CD8-positive, alpha-beta memory T cell (primary cell): ENCODE measurements at places on chromosomes 4 and X. TPM values are rescaled to one million over a fixed set of nuclear protein-coding genes. Genes with fewer than 3 reads are reported as not detected.

GRCh38 chr4:10459305-10459704 is 2.1 kb upstream of the ZNF518B start:
- DNase-seq, result no peak

DNA sequence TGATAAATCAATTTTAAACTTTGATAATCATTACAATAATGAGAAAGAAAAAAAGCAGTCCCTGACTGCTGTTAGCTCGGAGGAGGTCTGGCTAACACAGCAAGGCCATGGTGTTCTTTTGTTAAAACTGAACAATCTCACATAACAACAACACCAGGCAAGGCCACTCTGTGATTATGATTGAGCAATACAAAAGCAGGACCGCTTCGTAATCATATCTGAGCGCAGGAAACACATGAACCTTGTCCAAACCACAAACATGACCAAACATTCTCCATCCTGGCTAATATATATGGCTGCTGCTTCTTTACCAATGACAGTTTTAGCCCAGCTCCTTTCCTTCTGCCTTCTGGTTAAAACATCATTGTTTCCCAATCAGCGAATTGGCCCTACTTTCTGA is 76.8 kb upstream of the DDX53 start:
- DNase-seq, result no peak

GRCh38 chrX:123807835-123808416 is 51.9 kb upstream of the XIAP start:
- no peak for DNase-seq

- DNase-seq, result no peak
These were observed 7.2 kb downstream of the PGAM4 start for GRCh38 chrX:77962068-77962902.

DNA sequence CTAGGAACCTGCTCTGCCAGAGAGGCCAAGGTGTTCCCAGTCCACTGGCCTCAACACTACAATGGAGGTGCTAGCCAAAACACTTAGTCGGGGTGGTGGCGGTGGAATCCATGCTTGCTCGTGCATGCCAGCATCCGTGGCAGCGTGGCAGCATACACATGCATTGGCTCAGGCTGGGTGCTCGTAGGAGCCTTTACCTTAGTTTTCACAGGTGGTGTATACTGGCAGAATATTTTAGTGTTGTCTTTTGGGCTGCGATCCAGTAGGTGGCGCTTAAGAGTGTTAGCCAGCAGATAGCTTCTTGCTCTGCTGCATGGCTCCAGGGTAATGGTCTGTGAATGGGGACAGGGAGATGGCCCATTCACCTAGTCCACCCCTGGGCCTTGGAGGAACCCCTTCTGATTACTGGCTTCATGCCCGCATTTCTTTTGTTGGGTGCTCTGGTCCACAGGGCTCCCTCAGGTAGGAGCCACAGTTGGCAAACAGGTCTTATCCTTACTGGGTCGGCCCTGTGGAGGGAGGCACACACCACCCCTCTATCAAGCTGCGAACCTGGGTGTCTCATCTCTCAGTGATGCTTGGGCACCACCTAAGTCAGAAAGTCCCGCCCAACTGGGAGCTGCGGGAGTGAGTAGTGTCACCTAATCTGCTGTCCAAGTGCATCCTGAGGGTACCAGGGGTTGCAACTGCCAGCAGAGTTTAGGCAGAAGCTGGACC is 40.0 kb downstream of the RIPPLY1 start:
- DNase-seq, result no peak

- peak; percentile 53 for DNase-seq
These were observed 58.6 kb upstream of the PAGE1 start for GRCh38 chrX:49754233-49754857.

GRCh38 chr4:103934178-103934789 is 214.5 kb upstream of the TACR3 start:
- no peak for DNase-seq

GRCh38 chrX:134865682-134866255 is 125.0 kb upstream of the SMIM10 start:
- DNase-seq, result no peak

- DNase-seq, result no peak
These were observed 29.0 kb downstream of the DDX60L start for GRCh38 chr4:168451331-168451730.

GRCh38 chrX:119694601-119695534 is 1.9 kb upstream of the SEPTIN6 start:
- no peak for DNase-seq

DNA sequence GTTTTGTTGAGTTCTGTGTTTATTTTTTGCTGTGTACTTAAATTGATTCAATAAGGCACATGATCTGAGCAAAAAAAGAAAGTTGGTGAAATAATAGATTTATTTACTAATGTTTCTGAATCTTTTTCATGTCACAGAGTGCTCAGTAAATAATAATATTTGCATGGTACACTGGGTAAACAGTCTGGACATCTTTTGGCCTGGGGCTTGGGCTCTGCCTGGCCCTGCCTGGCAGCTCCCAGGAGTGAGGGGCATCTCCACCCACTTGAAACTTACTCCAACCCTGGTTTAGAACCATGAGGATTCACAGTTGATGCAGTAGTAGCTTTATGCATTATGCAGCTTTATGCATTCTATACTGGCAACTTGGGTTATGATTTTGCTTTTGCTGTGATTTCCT is 124.2 kb upstream of the SLC4A4 start:
- no peak for DNase-seq

DNA sequence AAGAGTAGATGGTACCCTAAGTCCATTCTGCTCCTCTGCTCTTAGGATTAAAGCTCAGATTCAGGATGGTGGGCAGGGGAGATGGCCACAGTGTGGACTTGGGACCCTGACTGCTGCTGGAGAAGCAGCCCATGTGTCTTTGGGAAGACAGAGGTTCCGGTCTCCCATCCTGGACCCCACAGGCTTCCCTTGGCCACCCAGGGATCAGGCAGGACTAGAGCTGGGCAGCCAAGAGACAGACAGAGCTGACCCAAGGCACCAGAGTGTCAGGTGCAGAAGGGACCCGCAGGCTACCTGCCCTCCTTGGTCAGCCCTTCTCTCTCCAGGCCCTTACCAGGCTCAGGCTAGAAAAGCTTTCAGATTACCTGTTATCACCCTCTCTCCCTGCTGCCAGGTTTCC is 25.7 kb upstream of the SHROOM4 start:
- no peak for DNase-seq

DNA sequence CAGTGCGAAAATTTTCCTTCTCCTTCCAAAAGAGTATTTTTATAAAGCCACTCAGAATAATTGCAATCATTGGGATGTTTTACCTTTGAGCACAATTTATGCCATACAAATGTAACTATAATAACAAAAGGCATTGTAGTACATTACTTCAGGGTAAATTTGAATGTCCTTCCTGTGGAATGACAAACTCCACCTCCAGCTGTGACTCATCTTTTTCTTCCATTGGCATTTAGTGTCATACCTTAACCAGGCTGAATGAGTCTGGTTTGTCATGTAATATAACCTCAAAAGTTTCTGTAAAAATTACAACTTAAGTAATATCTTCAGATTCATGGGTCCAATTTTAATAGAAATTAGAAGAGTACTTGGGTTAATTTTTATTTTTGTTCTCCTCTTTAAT is 93.3 kb downstream of the TMEM47 start:
- DNase-seq, result no peak

- no peak for DNase-seq
These were observed 127.3 kb downstream of the PHKA2 start for GRCh38 chrX:18856645-18856997.

DNA sequence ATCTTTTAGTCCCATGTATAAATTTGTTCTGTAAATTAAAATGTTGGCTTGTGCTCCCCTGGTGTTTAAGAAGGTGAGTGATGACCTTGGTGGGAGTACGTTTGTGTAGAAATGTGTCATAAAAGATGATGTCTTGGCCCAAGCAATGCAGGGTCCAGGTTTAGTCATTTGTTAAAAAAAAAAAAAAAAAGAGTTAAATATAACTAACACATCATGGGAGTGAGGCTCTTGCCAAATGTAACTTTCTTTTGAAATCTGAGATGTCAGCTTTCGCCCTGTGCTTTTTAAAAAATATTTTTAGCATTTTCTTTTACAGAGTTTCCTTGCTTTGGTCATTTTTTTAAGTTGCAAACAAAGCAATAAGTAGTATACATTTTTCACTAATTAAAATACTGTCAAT is 135.6 kb downstream of the FBXO8 start:
- DNase-seq, result no peak

DNA sequence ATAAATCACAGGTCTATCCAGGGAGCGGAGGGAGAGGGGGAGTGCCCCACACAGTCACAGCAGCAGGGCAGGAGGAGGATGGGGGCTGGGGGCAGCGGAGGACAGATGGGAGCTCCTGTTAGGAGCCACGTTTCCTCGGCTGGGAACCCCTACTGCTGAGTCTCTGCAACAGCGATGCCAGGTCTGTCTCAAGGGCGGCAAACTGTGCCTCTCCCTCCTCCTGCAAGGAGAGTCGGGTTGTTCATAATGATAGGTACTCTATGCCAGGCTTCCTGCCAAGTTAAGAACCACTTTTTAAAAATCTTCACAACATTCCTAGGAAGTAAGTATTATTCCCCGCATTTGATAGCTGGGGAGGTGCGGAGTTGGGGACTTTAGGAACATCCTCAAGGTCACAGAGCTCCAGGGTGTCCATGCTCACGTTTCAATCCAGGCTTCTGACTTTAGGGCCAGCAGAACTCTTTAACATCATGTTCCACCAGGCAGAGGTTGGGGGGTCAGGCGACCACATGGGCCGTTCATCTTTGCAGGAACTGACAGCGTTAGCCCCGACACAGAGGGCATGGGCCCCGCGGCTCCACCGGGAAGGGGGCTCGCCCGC is 98.3 kb upstream of the MAML3 start:
- no peak for DNase-seq

GRCh38 chr4:76624241-76624681 is 189.2 kb downstream of the SHROOM3 start:
- DNase-seq, result no peak

DCAF12L2 gene
- total RNA-seq, result not detected

DCAF8L2 gene
- total RNA-seq, result not detected

EPHA5 gene
- total RNA-seq, result not detected

DNA sequence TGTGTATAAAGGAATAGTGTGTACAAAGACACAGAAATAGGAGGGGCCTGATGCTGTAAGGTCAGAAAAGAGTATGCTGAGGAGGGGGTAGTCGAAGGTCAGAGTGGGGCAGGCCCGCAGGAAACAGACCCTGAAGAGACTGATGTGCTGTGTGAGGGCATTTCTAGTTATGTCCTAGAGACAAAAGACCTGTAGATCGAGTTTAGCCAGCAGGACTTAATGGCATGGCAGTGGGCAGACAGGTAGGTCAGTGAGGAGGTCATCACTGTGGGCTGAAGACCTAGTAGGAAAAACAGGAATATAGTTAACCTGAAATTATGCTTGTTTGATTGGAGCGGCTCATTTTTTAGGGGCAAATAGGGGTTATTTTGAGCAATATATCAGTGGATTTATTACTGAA is 57.1 kb downstream of the KIAA0232 start:
- no peak for DNase-seq

- no peak for DNase-seq
These were observed 170.1 kb downstream of the ATP10D start for GRCh38 chr4:47654972-47655693.

DNA sequence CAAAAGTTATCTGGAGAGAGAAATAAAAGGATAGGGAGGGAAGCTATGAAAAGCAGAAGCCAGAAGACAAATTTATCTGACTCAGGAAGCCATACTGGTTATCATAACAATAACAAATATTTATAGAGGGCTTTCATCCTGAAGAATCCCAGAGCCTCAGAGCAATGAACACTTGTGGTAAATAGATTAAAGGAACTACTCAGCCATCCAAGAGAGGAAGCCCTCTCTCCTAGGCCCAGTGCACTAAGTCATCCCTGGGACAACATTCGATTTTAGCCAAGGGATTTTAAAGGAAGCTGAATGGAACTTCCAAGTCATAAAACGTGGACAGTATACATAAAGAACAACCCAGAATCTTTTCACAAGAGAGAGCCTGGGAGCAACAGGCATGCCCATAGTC is 76.9 kb downstream of the COL4A6 start:
- no peak for DNase-seq

- no peak for DNase-seq
These were observed 53.7 kb downstream of the COQ2 start for GRCh38 chr4:83230928-83231327.

DNA sequence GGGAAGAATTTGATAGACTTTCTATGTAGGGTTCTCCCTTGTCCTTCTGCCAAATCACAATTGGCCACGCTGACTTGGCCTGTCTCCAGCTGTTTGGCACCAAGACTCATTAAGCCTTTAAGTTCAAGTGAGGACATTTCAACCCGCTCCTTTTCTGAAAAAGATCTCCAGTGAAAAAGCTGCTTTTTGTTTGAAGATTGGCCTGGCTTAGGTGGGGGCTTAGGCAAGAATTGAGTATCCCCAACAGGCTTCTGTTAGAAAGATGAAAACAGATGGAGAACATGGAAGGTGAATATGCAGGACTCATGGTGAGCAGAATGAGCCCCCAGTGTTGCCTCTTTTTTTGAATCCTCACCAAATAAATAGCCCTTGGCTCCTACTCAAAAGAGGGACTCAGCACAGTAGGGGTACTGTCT is 28.5 kb upstream of the LIMCH1 start:
- DNase-seq, result no peak

DNA sequence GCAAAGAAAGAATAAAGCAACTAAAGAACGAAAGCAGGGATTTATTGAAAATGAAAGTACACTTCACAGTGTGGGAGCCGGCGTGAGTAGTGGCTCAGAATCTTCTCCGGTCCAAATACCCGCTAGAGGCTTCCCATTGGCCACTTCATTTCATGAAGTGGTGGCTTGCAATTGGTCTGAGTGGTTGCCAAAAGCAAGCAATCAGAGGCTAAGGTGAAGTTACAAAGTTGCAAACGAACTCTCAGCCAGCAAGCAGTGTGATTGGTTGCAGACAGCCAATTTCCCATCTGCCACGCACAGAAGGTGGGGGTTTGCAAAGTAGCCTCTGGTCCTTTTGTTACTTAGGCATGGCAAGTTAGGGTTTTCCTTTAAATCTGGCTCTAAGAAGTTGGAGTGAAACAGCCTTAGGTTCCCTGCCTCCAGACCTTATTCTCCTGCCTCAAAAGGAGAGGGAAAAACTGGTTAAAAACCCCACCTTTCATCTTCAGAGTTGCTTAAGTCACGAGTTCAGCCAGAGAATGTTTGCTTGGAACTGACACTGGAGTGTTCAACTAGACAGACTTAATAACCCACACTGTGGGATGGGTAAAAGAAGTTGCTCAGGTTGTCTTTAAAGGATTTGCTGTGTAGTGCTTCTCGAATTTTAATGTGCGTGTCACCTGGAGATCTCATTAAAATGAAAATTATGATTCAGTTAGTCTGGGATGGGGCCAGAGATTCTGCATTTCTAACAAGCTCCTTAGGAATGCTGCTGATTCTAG is 6.9 kb upstream of the CLOCK start:
- peak; percentile 7 for DNase-seq

GRCh38 chrX:136759968-136760367 is 20.8 kb downstream of the ARHGEF6 start:
- no peak for DNase-seq

ENOPH1 gene
- 60.7 TPM for total RNA-seq
